Ascending aorta (tissue), 2 donors: ENCODE measurements at places on chromosomes 4 and X. TPM values are rescaled to one million over a fixed set of nuclear protein-coding genes. Genes with fewer than 3 reads are reported as not detected.

Gene ASIC5
- not detected for total RNA-seq

DNA sequence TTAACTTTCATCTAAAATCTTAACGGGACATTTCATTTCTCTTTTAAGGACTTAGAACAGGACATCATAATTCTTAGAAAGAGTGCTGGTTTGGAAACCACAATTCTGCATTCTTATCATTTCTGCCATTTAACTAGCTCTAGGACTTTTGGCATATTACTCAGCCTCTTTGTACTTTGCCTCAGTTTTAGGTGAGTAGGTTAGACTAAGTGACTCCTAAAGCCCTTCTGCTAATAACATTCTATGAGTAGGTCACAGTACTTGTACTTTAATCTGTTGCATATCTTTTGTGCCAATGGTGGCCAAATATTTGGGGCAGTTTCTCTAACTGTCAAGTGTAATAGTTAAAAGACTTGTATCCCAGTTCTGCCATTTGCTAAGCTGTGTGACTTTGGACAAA is 115.4 kb upstream of the NUDT6 start:
- DNase-seq: no peak

Gene SOX3
- total RNA-seq: not detected

DNA sequence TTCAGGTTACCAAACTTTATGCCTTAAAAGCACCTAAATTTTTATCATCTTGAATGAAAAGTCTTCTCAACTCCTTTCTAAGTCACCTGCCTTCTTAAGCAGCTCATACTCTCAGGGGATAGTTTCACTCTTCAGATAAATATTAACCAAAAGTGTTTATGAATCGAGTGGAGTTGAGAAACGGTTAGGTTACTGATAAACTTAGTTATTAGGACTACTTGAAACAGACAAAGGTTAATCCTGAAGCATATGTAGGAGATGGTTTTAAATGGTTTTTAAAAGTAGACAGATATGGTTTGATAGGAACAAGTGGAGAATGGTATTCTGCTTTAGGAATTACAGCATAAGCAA is 32.8 kb downstream of the CLDN22 start:
- no peak for DNase-seq

Gene KDM6A
- total RNA-seq: 16.3 TPM

DNA sequence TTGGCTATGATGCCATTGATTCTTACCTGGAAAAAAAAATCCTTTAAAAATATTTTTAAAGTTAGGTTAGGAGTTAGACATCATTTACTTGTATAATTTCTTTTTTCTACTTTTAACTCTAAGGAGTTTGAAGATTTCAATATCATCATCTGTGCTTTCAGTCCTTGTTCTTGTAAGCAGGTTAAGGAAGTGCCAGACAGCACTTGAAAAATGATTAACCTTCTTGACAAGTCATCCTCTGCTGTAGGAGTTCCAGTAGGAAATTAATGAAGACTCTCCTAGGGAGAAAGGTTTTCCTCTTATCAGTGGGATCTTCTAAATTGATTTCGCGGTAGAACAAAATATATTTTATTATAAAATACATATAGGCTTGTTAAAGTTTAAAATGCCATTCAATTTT is 29.1 kb upstream of the ANAPC4 start:
- DNase-seq: no peak

DNA sequence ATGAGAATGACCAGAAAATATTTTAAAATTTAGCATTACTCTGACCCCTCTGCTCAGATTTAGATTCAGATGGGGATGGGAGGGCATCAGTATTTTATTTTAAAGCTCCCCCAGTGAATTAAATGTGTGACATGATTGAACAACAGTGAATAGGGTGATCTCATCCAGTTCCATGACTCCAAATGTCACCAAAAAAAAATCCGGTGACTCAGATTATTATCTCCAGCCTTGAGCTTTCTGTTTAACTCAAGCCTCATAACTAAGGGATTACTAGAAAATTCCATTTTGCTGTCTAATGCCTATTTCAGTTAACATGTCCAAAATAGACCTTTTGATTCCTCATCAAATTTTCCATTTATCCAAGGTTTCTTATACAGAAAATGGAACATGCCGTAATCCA is 121.8 kb upstream of the TMEM47 start:
- no peak for DNase-seq

DNA sequence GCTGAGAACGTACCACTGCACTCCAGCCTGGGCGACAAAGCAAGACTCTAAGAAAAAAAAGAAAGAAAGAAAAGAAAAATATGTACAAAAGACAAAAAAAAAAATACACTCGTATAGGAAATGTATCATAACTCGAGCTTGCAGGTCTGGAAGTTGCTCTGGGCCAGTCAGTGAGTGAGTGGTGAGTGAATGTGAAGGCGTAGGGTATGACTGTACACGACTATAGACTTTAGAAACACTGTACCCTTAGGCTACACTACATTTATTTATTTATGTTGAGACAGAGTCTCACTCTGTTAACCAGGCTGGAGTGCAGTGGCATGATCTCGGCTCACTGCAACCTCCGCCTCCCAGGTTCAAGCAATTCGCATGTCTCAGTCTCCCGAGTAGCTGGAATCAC is 29.4 kb downstream of the EVC2 start:
- no peak for DNase-seq

- no peak for DNase-seq
Measured at GRCh38 chrX:254630-255215, 26.5 kb upstream of the PLCXD1 start.

Gene SULT1E1
- not detected for total RNA-seq

- DNase-seq: no peak
Measured at GRCh38 chr4:15562623-15563022, 92.5 kb downstream of the FBXL5 start.

Gene DUSP9
- not detected for total RNA-seq

GRCh38 chrX:40687169-40687568 is 39.8 kb upstream of the CXorf38 start:
- no peak for DNase-seq

DNA sequence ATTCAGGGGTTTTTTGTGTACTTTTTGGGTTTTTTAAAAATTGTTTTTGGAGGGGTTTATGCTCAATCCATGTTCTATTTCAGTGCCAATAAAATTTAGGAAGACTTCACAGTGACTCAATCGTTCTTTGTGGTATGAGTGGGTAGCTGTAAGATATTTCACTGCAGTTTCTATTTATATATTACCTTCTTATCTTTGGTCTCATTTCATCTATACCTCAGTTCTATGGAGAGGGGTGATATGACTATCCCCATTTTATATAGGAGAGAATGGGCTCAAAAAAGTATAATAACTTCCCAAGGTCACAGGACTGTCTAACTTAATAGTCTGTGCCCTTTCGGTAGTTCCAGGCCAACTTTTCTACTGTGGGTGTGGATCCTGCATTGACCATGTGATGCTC is 74.4 kb downstream of the MSN start:
- DNase-seq: no peak

GRCh38 chrX:20029728-20030127 is 38.9 kb upstream of the BCLAF3 start:
- DNase-seq: no peak

Gene NKX6-1
- not detected for total RNA-seq

DNA sequence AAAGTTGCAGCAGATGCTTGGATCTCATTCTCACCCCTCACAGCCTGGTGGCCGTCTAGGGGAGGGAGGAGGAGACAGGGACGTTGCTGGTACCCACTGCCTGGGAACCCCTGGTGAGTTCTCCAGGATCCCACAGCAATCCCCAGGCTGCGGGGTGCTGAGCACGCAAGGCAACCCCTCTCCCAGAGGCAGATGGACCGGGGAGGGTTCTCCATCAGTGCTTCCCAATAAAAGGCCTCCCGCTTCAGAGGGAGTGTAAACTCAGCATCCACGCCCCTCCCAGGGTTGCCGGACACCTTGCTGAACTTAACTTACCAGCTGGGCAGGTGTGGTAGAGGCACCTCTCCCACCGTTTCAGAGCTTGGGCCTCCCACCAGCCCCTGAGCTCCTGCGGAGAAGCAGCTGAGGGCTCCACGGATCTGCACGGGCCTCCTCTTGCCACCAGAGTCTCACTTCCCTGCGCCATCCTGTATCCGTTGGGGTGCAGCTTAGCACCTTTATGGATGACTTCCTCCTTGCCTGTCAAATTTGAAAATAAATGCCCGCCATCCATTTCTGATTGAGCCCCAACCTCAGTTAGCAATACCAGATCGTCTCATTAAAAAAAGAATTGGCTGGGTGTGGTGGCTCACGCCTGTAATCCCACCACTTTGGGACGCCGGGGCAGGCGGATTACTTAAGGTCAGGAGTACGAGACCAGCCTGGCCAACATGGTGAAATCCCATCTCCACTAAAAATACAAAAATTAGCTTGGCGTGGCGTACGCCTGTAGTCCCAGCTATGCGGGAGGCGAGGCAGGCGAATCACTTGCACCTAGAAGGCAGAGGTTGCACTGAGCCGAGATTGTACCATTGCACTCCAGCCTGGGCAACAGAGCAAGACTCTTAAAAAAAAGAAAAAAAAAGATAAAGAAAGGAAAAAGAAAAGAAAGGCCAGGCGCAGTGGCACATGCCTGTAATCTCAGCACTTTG is 14.8 kb upstream of the TBC1D14 start:
- no peak for DNase-seq

- DNase-seq: no peak
Measured at GRCh38 chrX:142671036-142671435, 354.7 kb upstream of the SPANXN4 start.

- no peak for DNase-seq
Measured at GRCh38 chr4:101621120-101621519, 169.4 kb upstream of the BANK1 start.

- no peak for DNase-seq
Measured at GRCh38 chrX:72478351-72478750, 94.3 kb downstream of the HDAC8 start.

- no peak for DNase-seq
Measured at GRCh38 chrX:3094261-3094660, 53.0 kb downstream of the ARSF start.

- DNase-seq: no peak
Measured at GRCh38 chr4:151314010-151314355, 11.4 kb downstream of the SH3D19 start.

Gene ARAP2
- 12.2 TPM for total RNA-seq

GRCh38 chr4:130747842-130748241 is 1651.9 kb downstream of the C4orf33 start:
- no peak for DNase-seq

- DNase-seq: no peak
Measured at GRCh38 chrX:15853586-15854079, 980 bp downstream of the AP1S2 start.

- no peak for DNase-seq
Measured at GRCh38 chr4:3384771-3385710, 56.7 kb upstream of the HGFAC start.
